ENCODE measurements at places on chromosomes 1 and 21.
A peak's percentile ranks its signal among the peaks of the same experiment; 100 is the strongest.

- DNase-seq, result no peak
Observed at GRCh38 chr1:47432071-47433036, 5.5 kb upstream of the FOXD2 start.

GRCh38 chr1:42931108-42931539 lies 27.5 kb downstream of the SLC2A1 start:
- peak; percentile 6 for DNase-seq

DNA sequence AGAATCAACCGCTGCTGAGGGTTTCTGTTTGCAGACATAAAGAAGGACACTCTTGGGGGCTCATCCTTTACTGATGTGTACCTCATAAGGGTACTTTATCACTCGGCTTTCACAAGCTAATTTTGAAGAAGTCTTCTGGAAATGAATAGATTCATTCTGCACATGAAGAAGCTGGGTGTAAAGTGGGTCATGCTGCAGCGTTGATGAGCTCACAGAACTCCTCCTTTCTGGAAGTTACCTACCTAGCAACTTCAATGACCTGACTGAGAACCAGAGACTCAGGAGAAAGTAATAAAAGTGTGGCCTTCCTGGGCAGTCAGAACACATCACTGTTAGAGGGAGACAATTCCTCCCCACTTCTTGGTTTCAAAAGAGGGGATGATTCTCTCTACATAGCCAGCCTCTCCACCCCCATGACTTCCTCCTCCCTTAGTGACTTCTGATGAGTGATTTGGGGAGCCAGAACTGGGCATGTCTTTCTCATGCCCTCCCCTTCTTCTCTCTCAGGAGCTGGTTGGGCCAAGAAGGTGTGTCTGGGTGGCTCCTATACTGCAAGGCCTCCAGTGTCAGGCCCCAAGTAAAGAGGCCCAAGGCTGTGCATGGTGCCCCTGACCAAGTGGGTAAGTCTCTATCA lies 27.0 kb downstream of the PCNX2 start:
- no peak for DNase-seq

- no peak for DNase-seq
Observed at GRCh38 chr1:119771016-119771415, 2.3 kb upstream of the HMGCS2 start.

DNA sequence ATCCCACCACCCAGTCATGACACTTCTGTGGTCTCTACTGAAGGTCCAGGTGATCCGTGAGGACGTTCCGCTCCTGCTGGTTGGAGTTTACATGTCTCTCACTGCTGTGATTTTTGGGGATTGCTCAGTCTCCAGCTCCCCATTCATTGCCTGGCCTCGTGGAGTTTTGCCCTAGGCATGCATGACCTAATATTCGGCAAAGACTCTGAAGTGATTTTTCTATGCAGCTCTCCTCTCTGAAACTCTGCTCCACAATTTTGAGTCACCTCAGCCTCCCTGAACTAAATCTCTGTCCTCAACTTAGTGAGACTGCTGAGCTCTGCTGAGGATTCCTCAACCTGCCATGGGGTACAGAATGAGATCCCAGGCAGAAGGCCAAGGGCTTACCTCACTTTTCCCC lies 174.4 kb upstream of the FGGY start:
- DNase-seq, result no peak

- DNase-seq, result no peak
Observed at GRCh38 chr1:17199267-17200044, 5.5 kb upstream of the PADI1 start.

- no peak for DNase-seq
Observed at GRCh38 chr1:71557138-71557537, 476.3 kb upstream of the ZRANB2 start.

- DNase-seq, result no peak
Observed at GRCh38 chr1:238139713-238140112, 249.0 kb upstream of the ZP4 start.

GRCh38 chr21:37199057-37199924 lies 67.8 kb downstream of the VPS26C start:
- DNase-seq, result no peak

- no peak for DNase-seq
Observed at GRCh38 chr1:17891205-17892110, 136.3 kb downstream of the ACTL8 start.

- DNase-seq, result no peak
Observed at GRCh38 chr21:40186045-40186444, 318.8 kb downstream of the PCP4 start.

- peak; percentile 5 for DNase-seq
Observed at GRCh38 chr1:61978796-61979195, 215.9 kb upstream of the L1TD1 start.

DNA sequence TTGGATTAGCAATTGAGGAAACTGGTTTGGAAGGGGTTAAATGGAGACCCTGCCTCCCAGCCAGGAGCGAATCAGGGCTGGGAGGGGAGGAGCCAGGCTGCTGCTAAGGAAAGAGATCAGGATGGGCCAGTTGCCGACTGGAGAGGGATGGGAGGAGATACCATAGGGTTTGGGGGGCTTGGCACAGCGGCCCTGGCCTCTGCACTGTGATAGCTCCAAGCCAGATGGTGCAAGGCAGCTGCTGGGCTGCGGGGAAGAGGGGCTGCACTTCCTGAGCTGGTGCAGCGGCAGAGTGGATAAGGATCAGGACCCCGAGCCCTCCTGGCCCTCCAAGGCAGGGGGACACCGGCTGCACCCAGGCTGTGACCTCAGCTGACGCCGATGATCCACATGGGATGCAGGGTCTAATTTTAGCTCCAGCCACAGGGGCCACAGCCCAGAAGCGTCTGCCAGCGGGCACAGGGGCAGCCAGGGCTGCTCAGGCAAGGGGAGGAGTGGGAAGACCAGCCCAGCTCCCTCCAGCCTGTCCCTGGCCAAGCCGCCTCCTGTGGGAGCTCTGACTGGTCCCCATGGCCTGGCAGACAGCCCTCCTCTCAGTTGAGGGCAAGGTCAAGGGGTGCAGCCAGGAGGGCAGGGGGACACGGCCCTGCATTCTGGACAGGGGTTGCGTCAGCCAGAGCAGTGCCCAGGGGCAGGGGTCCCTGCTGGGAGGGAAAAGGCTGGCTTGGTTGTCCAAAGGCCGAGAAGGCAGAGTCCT lies at the start of gene EXTL1:
Gene EXTL1 (plus strand): TSS at position 129 of the 757 bp plus-strand sequence. CDS start 872 bp downstream, outside the sequence.
- no peak for DNase-seq

DNA sequence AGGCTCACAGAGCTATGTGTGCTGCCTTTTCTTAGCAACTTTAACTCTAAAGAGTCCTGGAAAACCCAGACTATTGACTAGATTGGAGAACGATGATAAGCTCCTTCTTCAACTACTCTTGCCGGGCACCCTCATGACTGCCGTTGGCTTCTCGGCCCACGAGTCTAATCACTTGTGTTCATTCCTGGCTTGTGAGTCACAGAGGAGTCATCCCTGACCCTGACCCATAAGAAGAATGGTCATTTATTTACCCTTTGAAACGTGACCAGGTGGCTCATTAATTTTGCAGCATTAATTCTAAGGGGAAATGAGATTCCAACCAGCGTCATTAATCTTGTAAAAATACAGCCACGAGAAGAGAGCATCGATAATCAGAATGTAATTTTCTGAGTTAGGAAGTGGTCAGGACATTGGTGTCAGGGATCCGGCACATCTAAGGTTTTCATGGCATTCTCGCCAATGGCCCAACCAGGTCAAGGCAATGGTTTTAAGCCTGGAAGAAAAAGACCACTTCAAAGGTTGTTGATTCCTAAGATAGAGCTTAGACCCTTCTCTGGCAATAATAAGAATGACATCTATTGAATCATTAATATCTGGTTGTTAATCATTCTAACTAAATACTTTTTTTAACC lies 183.6 kb upstream of the RUNX1 start:
- DNase-seq, result peak; percentile 64

DNA sequence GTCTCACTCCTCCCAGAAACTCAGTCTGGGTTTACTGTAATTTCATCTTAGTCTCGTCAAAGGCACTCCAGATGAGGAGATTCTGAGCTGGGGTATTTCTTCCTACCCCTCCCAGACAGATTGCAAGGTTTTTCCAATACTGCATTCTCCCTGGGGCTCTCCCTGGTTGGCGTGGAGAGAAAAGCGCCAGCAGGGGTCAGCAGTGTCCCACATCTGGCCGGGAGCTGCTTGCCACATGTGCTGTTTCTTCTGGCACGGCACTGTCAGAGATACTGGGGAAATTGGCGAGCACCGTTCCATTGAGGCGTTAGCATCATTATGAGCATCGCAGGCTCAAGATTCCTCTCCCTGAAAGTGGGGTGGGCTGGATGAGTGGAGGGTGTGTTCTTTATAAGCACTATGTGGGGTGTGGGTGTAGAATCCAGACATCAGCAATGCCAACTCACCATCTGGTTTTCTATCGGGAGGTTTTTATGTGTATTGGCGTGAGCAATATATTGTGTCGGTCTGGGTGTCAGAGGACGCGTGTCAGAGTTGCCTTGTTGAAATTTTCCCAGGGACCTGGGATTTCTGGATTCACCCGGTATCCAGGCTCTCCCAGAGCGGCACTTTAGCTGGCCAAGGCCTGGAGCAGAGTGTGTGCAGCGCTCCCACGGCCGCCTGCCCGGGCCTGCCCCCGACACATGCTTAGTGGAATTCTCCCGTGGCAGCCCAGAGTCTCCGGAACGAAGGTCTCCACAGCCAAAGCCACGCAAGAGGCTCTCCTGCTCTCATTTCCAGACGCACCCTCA lies 8.0 kb upstream of the NAV1 start:
- peak; percentile 73 for DNase-seq

DNA sequence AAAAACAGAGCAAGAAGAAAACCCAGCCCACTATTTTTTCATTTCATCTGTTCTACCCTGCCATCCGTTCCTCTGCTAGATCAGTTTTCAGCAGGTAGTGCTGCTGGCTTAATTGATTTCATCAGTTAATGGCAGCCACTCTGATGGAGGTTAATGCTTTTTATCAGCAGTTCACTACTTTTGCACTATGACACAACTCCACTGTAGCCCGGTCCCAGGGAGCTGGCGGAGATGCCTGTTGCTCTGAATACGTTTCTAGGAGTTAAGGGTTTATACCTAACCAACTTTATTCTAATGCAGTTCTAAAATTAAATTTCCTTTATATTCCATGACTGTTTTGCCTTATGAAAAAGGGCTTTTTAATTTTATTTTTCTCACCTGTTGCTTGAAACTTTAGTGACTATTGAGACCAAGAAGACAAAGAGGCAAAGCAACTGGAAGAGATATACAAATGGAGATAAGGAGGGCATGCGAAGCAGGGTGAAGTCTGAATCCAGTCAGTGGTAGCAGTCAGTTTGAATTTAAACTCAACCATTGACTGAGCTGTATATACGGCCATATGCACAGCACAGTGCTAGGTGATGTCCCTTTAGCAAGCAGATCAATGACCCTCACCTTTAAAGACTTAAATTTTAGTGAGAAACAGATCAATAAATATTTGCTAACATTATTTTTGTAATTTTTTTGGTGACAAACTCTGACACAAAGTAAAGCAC lies 477.9 kb downstream of the LMO4 start:
- no peak for DNase-seq

GRCh38 chr1:115062542-115063004 lies 26.7 kb downstream of the TSPAN2 start:
- DNase-seq, result no peak

DNA sequence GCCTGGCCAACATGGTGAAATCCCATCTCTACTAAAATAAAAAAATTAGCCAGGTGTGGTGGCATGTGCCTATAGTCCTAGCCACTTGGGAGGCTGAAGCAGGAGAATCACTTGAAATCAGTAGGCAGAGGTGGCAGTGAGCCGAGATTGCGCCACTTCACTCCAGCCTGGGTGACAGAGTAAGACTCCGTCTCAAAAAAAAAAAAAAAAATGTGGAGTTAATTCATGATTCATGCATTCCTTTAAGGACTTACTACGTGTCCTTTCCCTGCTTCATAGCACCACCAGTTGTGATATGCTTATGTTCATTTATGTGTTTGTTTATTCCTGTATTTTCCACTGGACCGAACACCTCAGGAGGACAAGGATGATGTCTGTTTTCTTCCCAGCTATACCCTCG lies 12.7 kb upstream of the PRELP start:
- no peak for DNase-seq

GRCh38 chr1:18419845-18420184 lies 60.9 kb upstream of the KLHDC7A start:
- DNase-seq, result no peak

GRCh38 chr1:241738284-241739078 lies 86.4 kb downstream of the WDR64 start:
- no peak for DNase-seq

GRCh38 chr1:115879977-115880376 lies 39.1 kb upstream of the NHLH2 start:
- DNase-seq, result no peak

GRCh38 chr1:20139776-20140612 lies 871 bp downstream of the PLA2G2F start:
- no peak for DNase-seq

DNA sequence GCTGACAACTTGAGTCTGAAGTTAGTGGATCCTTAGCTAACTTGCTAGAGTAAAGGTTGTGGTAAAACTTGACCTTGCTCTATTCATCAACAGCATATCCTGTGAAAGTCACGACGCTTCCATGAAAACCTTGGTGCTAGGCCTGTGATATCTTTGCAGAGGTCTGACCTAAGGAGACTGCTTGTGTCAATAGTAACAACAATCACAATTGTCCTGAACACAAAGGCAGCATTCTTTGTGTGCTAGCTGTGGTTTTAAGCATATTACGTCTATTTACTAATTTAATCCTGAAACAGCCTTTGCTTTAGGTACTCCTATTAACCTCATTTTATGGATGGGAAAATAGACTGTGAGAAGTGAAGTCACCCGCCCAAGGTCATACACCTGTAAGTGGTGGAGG lies 2.8 kb upstream of the CLDN14 start:
- no peak for DNase-seq

DNA sequence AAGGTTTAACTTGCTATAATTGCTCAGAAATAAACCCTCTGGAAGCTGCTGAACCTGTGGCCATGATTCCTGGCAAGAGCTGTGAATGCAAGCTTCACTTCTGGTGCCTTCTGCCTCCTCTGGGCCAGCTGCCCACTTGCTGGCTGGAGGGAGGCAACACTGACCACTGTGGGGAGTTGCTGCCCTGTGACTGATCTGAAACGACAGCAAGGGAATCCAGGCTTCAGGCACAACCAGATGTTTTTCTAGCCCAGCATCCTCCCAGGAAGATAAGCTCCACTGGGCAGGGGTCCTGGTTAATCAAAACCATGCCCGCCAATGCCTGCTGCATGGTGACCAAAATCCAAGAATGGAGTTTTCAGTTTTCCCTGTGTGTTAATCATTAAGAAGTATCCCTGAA lies 180.0 kb upstream of the HMGB4 start:
- DNase-seq, result no peak

DNA sequence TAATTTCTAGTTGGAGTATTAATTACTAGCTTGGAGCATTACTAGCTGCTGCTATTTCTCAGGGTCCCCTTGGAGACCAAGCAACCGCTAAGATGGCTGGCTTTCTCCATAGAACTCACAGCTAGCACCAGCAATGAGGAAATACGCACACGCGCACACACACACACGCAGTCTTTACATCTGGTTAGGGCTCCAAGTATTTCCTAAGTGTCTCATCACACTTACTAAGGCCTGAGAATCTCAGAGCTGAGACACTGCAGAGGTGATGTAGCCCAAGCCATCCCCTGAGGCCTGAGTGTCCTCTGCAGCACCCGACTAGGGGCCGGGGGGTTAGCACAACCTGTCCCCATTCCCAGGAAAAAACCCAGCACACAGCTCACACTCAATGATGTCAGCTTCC lies 42.5 kb downstream of the ITPKB start:
- no peak for DNase-seq

- no peak for DNase-seq
Observed at GRCh38 chr1:37622131-37622530, 12.6 kb downstream of the RSPO1 start.

GRCh38 chr1:209741889-209742288 lies 14.0 kb upstream of the TRAF3IP3 start:
- DNase-seq, result no peak

Data from NCI-H146 (cell line).